ENCODE measurements at places on chromosomes 2 and 18.
A peak's percentile ranks its signal among the peaks of the same experiment; 100 is the strongest.

- DNase-seq: no peak
Observed at GRCh38 chr2:1866402-1867111, 122.2 kb upstream of the PXDN start.

GRCh38 chr2:119753041-119753929, 6.4 kb upstream of the PTPN4 start:
- DNase-seq: peak; percentile 46

DNA sequence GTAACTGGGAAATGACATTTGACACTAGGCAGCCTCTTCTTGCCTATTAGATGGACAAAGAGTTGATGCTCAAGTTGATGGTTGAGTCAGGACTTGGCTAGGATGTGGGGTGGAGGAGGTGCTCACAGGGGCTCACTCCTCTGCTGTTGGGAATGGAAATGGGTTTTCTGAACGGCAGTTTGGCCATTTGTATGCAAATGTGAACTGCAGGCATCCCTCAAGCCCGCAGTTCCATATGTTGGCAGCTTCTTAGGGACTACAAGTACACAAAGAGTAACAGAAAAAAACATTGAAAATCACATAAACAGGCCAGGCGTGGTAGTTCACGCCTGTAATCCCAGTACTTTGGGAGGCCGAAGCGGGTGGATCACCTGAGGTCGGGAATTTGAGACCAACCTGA, 80.8 kb downstream of the INPP5D start:
- DNase-seq: no peak

GRCh38 chr18:63197246-63197869, 122.2 kb downstream of the BCL2 start:
- no peak for DNase-seq

- no peak for DNase-seq
Observed at GRCh38 chr2:164903204-164903603, 52.1 kb downstream of the SLC38A11 start.

GRCh38 chr2:151150331-151151320, 111.0 kb downstream of the RBM43 start:
- DNase-seq: no peak

DNA sequence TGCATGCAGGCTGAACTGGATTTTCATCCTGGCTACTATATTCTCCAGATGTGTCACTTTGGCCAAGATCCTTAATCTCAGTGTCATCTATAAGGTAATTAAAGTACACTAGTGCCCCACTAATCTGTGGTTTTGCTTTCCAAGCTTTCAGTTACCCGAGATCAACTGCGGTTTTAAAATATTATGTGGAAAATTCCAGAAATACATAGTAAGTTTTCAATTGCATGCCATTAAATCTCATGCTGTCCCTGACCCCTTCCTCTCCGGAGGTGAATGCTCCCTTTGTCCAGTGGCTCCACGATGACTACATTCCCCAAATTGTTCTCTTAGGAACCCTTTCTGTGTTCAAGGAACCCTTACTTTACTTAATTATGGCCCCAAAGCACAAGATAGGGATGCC, 5.3 kb upstream of the TYMS start:
- no peak for DNase-seq

- DNase-seq: no peak
Observed at GRCh38 chr2:63035660-63036059, 15.0 kb upstream of the OTX1 start.

DNA sequence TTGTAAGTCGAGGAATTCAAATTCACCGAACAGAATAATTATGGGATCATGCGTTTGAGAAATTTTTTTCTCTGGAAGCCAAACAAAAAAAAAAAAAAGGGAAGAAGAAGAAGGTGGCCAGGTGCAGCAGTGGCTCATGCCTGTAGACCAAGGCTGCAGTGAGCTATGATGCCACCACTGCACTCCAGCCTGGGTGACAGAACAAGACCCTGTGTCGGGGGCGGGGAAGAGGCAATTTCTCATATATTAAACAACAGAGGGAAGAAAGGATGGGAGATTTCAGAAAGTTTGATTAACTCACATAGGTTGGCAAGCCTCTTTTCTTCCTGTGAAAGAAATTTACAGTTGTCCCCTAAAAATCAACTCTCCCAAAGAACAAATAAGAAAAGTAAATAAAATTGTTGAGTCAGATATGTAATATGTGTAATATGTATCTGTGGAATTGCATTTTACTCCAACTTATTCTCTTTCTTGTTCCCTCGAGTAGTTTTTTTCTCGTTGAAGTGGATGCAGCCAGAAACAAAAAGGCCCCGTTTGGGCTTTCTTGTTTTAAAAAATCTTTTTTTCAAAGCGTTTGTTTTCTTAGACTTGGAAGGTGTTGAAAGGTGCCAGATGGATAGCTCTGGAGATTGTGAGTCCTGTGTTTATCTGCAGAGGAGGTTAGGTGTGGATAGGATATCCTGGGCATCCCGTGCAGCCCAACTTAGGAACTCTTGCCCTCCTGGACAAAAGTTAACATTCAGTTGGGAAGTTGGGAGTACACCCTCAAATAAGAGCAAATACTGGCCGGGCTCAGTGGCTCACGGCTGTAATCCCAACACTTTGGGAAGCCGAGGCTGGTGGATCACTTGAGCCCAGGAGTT, 25.4 kb upstream of the FMNL2 start:
- DNase-seq: no peak

GRCh38 chr2:1976728-1977416, 232.6 kb upstream of the PXDN start:
- DNase-seq: no peak

DNA sequence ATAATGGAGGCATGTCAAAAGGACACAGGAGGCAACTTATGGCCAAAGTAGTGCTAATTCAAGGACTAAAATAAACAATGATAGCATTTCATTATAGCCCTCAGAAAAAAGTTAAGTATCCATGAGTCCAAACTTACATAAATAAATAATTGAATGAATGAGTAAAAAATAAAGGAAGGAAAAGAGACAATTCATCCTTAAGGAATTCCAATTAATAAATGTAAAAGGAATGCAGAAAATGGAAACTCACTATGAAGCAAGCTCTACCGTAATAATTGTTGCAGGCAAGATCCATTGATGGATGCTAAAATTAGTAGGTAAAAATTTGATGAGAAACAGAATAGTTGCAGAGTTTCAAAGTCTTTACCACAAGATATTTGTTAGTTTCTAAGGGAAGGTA, 88.2 kb upstream of the RAPGEF4 start:
- DNase-seq: no peak

DNA sequence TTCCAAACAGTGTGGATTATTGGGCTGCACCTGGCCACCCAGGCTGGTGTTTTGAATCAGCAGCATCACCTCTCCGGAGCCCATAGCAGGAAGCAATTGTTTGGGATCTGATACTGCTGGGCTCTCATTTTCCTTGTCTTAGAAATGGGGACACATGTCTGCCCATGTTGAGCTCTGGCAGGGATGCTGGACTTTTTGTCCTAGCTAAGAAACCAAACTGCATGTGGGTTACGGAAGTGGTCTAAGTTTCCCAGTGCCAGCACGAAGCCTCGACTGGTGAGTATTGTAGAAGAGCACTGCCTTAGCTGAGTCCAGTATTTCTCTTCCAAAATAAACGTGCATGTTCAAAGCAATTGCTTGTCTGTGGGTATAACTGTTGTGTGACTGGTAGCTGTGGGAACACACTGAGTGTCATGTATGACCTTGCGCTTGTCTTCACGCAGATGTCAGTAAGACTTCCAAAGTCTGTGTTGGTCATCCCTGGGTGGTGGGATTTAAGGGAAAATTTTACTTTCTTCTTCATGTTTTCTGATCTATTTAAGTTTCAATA, 43.6 kb downstream of the SH3RF3 start:
- DNase-seq: no peak

GRCh38 chr2:174240097-174240496, 8.2 kb downstream of the OLA1 start:
- DNase-seq: no peak

DNA sequence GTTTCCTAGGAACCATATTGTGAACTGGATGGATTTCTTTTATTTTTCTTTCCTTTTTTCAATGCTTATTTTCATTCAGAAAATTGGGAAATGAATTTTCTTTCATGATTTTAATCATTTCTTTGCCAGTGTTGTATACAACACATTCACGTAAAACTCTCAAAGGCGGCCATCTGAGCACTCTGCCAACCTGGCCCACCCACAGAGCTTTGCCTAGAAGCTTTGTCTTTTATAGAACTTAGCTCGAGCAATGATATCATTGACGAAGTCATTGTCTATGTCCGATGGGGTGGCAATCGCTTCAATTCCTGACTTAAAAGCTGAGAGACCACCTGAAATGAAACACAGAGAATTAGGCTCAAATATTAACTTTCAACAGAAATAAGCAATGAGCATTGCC, 13.3 kb downstream of the LYG2 start:
- DNase-seq: no peak

DNA sequence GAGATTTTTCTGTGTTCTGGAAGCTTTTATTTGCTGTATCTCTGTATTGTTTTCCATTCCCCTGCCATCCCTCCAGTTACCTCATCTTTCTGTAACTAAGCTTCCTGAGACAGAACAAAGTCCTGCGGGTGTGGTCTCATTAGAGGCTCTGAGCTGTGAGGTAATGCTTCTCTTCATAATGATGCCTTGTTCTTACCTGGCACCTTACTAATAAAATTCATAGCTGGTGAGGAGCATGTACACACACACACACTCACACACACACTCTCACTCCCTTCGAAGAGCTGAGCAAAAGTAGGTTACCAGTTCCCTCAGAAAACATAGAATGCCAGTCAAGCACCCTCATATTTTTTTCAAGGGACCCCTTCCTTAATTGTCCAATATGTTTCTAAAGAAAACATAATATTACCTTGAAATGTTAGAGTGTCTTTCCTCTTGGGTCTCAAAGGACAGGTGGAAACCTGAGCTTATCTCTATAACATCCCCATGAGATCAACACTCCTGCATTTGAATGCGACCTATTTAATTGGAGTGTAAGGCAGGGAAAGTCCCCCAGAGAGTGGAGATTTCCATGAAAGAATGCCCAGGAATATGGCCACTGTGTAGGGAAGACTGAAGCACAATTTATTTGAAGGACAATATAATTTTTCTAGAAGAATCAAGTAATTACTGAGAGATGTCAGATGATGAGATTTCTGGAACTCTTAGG, 161.6 kb upstream of the NCK2 start:
- DNase-seq: no peak

- no peak for DNase-seq
Observed at GRCh38 chr2:58056192-58056916, 9.7 kb downstream of the VRK2 start.

DNA sequence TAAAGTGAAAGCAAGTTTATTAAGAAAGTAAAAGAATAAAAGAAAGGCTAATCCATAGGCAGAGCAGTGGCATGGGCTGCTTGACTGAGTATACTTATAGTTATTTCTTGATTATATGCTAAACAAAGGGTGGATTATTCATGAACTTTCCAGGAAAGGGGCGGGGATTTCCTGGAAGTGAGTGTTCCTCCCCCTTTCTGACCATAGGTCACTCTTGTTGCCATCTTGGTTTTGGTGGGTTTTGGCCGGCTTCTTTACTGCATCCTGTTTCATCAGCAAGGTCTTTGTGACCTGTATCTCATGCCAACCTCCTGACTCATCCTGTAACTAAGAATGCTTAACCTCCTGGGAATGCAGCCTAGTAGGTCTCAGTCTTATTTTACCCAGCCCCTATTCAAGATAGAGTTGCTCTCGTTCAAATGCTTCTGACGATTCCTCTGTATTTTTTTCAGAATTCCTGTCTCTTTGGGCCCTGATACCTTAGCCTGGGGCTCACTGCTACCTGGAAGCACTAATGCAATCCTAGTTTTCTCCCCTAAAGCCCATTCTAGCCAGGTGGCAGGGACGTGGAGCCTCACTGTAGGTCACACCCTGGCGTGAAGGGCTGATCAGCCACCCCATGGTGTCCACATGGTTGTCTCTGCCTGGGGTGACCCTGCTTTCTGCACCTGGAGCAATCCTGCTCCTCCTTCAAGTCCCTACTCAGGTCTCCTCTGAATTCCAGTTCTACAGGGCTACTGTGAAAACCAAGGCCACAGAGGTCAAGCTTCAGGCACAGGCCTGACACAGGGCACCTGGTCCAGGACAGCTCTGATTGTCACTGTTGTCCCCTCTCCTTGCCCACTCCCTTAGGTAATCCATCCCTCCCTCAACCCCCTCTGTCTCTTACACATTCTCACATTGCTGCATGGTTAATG, 6.0 kb upstream of the SLC35F6 start:
- no peak for DNase-seq

DNA sequence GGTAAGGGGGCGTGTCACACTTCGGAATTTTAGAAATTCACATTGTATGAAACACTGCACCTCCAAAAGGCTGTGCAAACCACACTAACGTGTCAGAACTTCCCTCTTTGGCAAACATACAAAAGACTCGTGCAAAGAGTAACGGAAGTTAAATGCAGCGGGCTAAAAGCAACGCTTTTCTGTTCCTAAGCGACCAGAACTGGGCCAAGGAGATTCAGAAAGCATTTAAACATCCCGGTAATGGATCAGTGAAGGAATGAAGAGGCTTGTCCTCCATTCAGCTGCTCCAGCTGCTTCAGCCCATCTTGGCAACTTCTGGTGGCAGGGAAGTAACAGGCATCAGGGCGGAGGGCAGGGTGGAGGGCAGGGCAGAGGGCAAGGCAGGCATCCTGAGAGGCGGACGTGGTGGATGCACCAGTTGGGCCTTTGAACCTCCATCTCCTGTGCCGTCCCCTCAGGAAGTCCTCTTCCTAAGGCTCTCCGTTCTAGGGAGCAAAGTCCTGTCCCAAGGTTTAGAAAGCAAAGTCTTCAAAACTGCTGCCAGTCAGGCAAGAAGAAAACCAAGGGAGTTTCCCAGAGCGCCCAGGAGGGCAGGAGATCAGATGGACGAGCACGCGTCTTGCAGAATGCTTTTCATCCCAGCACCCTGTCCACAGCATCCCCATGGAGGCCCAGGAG, 230.7 kb downstream of the ZNF516 start:
- no peak for DNase-seq

- no peak for DNase-seq
Observed at GRCh38 chr2:140473851-140474250, 1657.0 kb downstream of the LRP1B start.

GRCh38 chr2:207040696-207041095, 101.4 kb downstream of the CPO start:
- DNase-seq: no peak

DNA sequence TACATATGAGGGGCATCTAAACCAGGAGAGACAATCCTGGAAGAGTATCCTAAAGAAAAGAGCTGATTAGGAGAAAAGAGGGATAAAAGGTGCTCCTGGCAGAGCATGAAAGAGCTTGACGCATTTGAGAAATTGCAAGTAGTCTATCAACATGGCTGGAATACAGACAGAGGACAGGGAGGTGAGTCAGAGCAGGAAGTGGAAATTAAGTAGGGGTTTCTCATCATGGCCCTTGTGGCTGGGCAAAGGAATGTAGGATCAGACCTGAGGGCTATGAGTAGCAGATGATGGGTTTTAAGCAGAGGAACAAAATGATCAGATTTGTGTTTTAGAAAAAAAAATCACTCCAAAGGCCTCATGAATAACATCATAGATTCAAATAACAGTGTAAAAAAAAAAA, 49.2 kb upstream of the UGP2 start:
- no peak for DNase-seq

- DNase-seq: no peak
Observed at GRCh38 chr2:229901819-229902218, 20.0 kb downstream of the TRIP12 start.

Data from GM13977 (cell line).